ENCODE measurements at places on chromosomes 1 and 21. TPM values are rescaled to one million over a fixed set of nuclear protein-coding genes. Genes with fewer than 3 reads are reported as not detected.

The LCE1F gene
- total RNA-seq: not detected

The DEPDC1 gene
- 4.2 TPM for total RNA-seq

DNA sequence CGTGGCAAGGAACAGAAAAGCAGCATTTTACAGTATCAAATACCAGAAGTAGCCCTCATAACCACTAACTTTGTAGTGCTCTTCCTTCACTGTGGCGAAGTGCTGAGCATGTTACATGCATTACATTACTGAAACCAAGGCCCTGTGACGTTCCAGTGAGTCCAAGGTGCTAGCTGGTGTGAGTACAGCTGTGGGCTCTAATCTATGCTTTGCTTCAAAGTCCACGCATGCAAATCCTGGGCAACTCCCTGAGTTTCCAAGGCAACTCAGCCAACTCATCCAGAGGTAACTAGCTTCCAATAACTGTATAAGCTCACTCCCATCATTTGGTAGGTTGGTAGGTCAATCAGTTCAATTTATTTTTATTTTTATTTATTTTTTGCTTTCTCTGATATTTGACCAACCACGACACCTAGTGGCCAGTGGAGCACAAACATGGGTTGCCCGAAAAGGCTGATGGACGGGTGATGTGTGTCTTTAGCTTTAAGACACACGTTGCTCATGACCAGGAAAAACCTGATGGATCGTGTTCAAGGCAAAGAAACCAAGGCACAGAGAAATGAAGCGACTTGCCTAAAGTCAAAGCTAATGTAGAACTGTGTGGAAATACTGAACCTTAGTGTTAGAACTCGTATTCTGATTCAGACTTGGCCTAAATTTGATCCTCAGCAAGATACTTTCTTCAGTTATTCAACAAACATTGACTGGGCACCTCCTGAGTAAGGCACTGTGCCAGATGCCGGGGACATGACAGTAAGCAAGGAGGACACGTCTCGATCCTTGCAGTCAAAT is 73.0 kb downstream of the GNG12 start:
- no peak for DNase-seq

- peak; percentile 75 for DNase-seq
Observed at GRCh38 chr1:209590405-209590804, 6.9 kb downstream of the CAMK1G start.

DNA sequence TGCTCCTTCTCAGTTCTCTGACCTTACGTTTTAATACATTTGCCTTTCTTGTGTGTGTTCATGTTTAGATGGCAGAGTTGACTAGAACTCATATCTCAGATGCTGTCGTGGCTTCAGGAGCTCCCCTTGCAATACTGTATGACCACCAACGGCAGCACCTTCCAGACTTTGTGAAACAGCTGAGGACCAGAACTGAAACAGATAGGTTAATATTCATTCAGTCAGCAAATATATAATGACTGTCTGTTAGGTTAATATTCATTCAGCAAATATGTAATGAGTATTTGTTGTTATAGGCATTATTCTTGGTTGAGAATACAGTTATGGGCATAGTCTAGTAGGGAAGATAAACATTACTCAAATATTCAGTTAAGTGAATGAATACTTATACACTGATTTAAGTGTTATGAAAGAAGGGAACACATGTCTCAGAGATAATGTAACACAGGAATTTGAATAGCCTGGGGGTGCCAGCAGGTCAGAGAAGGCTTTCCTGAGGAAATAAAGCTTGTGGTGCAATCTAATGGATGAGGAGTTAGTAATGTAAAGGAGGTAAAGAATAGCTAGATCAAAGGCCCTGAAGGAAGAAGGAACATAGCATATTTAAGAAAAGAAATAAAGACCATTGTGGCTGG is 88.5 kb downstream of the CEP350 start:
- no peak for DNase-seq

- no peak for DNase-seq
Observed at GRCh38 chr1:78091215-78091813, 45.5 kb downstream of the GIPC2 start.

All from occipital lobe (tissue), 3 donors.